SW 1271 (cell line): ENCODE measurements at places on chromosomes 5 and 9.

- no peak for DNase-seq
These were observed 35.1 kb downstream of the LIX1 start for GRCh38 chr5:97107318-97107717.

DNA sequence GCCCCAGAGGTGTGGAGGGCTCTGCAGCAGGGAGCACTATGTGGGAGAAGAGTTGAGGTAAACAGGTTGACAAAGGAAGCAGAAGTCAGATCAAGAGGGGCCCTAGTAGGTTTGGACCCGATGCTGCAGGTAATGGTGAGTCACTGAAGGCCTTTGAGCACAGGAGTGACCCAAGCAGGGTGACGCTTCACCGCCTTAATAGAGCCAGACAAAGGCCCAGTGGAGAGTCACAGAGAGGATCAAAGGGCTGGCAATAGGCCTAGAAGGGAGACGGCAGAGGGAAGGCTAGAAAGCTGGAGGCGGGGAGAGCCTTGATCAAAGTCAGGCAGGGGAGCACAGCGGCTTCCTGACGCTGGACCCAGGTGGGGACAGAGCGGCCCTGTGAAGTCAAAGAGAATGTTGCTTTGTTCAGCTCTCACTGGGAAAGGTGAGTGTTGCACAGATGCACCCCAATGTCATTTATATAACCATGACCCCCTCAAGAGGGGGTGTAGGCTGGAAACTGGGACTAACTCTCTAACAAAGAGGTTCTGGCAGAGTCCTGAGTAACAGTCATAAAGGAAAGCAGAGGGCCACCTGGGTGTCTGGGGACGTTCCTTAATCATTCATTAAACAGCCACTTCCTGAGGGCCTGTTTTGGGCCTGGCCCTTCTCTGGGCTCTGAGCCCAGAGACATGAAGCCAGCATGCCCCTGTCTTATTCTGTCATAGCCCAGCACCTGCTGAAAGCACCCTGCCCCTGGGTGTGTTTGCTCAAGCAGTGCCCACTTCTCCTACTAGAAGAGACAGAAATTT is 9.8 kb upstream of the CPLX2 start:
- no peak for DNase-seq

GRCh38 chr5:67483453-67484030 is 286.9 kb upstream of the CD180 start:
- DNase-seq, result no peak

- DNase-seq, result no peak
These were observed 577 bp upstream of the CCDC112 start for GRCh38 chr5:115297031-115297430.

DNA sequence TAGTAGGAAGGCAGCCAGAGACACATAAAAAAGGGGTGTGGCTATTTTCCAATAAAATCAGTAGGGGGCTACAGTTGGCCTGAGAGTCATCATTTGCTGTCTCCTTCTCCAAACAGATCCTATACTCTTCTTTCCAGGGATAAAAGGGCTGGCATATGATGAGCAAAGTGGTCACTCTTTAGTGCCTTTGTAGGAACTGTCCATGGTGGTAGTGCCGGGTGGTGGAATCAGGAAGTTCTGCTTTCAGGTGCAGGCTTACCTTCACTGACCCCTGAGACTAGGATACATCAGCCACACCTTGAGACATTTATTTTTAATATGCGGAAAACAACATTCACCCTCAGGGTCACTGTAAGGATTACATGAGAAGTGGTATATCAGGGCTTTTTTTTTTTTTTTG is 80.8 kb downstream of the ASTN2 start:
- no peak for DNase-seq

- DNase-seq, result peak; percentile 19
These were observed 2019.9 kb downstream of the MAT2B start for GRCh38 chr5:165525271-165525670.

DNA sequence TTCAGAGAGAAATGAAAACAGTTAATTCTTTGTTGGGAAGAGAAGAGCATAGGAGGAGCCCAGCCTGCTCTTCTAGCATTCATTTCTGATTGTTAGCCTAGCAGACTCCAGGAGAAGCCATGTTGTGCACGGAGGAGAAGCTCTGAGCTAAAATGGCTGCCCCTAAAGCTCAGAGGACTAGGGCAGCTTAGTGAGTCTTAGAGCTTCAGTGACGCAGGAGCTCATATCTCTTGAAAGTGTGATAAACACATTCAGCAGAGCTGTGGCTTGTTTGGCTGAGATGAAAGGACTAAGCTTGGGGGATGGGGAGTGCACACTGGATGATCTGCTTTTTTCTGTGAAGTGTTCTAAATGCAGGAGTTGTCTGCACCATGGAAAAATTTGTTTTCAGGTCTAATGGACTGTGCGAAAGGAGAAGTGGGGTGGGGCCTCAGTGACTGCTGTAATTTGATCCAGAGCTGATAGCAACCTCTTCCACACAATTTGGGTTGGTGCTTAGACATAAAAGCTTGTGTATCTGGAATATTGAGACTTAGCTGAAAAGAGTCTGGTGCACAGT is 58.5 kb downstream of the ZNF462 start:
- no peak for DNase-seq

DNA sequence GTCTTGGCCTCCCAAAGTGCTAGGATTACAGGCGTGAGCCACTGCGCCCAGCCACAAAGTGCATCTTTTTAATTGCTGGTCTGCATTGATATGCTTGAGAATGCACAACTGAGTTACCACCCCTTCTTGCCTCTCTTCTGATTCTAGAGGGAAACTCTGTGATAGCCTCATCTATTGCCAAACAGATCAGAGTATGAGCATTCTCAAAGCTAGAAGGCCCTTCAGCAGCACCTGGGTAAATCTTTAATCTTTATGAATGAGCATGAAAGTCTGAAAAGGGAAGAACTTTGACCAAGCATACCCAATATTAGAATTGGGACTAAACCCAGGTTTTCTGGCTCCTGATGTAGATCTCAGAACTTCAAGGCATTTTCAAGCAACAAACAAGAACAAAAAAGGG is 298.3 kb upstream of the TNC start:
- no peak for DNase-seq

GRCh38 chr9:74609671-74610405 is 112.7 kb downstream of the RORB start:
- no peak for DNase-seq
